ENCODE measurements at places on chromosomes 5 and 9.

DNA sequence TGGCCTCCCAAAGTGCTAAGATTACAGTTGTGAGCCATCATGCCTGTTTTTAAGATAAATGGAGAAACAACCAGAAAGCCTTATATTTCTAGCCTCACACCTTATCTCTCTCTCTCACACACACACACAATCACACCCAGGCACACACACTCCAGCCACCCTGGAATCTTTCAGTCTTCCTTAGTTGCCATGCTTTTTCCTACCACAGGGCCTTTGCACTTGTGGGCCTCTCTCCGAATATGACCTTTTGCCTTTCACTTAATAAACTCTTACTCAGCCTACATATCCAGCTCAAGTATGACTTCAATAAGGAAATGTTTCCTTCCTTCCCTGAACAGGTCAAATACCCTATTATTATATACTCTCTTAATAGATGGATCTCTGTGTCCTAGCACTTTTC lies 290.7 kb downstream of the NFIB start:
- DNase-seq: no peak

- no peak for DNase-seq
Measured at GRCh38 chr5:165579911-165580310, 2074.5 kb downstream of the MAT2B start.

- DNase-seq: no peak
Measured at GRCh38 chr5:98513380-98513779, 260.1 kb upstream of the RGMB start.

GRCh38 chr9:121888438-121888775 lies 204.7 kb downstream of the TTLL11 start:
- no peak for DNase-seq

DNA sequence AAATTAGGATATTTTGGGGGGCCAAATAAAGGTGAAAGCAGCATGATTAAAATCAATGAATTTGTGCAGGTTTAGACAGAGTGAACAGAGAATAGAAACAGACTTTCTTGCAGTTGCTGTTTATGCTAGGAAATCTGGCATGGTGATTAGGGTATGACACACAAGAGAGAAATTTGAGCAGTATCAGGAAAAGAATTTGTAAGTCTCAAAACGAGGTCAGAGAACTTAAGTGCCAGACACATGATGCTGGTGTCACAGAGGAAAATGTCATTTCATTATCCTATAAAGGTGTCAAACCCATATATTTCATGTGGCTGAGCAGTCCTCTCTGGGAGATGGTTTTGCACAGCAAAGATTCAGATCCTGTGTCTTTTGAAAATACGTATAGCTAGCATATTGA lies 15.7 kb downstream of the LVRN start:
- DNase-seq: no peak

GRCh38 chr9:116959809-116960208 lies 272.7 kb downstream of the TRIM32 start:
- DNase-seq: no peak

- no peak for DNase-seq
Measured at GRCh38 chr9:126561582-126561981, 52.1 kb upstream of the LMX1B start.

DNA sequence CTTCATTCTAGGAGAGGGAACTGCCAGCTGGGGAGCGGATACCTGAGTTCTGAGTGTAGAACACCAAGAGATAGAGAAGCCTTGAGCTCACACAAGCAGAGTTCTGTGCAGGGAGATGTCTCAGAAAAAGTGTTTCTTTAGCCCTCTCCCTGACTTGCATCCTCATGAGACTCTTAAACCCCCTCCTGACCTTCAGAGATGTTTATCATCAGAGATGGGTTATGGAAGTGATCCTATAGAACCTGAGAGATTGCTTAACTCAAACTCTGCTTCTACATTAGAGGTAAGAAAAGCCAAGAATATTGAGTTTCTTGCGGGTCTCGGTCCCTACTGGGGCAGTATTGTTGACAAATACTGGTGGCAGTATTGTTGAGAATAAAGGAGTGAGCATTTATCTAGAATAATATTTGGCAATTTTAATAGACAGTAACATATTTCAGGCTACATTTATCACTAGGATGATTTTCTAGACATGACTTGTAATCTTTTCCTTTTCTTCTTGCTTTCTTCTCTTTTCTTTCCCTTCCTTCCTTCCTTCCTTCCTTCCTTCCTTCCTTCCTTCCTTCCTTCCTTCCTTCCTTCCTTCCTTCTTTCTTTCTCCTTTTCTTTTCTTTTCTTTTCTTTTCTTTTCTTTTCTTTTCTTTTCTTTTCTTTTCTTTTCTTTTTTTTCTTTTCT lies at the start of gene IZUMO3:
TSS of gene IZUMO3 (minus strand) at position 51 of the 676 bp plus-strand sequence. CDS start 248 bp downstream, outside the sequence.
- no peak for DNase-seq

DNA sequence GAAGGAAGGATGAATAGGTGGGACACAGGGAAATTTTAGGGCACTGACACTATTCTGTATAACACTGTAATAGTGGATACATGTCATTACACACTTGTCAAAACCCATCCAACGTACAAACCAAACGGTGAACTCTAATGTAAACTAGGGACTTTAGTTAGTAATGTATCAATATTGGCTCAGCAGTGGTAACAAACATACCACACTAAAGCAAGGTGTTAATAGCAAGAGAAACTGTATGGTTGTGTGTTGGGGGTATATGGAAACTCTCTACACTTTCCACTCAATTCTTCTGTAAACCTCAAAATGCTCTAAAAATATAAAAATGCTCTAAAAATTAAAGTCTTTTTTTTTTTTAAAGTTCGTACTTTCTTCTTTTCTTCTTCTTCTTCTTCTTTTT lies 293.1 kb upstream of the PANK3 start:
- no peak for DNase-seq

- DNase-seq: no peak
Measured at GRCh38 chr9:75451045-75451444, 362.7 kb downstream of the OSTF1 start.

- DNase-seq: peak; percentile 54
Measured at GRCh38 chr5:43309637-43310036, 3.6 kb downstream of the HMGCS1 start.
